ENCODE measurements at places on chromosomes 7 and 10.

DNA sequence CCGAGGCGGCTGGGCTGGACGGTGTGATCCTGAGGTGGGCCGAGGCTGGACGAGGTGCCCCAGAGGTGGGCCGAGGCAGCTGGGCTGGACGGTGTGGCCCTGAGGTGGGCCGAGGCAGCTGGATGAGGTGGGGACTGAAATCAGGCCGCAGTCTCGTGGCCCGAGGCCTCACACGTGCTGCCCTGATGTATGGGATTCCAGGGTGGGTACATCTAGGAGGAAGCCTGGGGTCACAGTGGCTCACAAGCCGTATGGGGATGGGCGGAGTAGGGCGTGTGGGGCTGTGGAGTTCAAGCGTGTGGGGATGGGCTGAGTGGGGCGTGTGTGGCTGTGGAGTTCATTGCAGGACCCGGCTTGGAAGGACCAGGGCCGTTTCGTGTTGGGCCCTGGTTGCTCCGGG, 12.5 kb upstream of the NKX6-2 start:
- no peak for DNase-seq

DNA sequence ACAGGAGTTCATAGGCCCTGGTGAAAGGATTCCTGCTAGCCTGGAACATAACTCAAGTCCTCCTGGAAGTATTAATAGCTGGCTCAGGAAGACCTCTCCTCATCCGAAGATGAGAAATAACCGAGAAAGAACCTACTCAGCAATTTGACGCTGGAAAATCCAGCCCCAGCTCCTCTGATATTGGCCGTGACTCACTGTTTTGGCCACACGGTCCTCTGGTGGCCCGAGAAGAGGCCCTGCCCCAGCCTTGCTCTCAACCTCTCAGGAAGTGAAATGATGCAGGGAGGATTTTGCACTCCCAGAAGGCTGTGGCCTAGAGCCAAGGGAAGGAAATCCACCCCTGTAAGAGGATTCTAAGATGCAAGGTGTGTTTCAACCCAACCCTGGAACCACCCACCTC, 121.6 kb downstream of the MTPAP start:
- DNase-seq: no peak

- DNase-seq: no peak
Measured at GRCh38 chr10:112966194-112966855, 16.3 kb downstream of the TCF7L2 start.

GRCh38 chr7:135392701-135393100, 117.2 kb downstream of the CNOT4 start:
- DNase-seq: no peak

DNA sequence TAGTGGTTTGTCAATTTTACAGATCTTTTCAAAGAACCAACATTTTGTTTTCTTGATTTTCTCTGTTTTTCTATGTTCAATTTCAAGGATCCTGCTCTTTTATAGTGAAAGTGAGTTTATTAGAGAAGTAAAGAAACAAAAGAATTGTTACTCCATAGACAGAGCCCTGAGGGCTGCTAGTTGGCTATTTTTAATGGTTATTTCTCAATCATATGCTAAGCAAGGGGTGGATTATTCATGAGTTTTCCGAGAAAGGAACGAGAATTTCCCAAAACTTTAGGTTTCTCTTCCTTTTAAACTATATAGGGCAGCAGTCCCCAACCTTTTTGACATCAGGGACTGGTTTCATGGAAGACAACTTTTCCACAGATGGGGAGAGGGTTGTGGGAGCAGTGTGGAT, 165.0 kb downstream of the CCSER2 start:
- no peak for DNase-seq

DNA sequence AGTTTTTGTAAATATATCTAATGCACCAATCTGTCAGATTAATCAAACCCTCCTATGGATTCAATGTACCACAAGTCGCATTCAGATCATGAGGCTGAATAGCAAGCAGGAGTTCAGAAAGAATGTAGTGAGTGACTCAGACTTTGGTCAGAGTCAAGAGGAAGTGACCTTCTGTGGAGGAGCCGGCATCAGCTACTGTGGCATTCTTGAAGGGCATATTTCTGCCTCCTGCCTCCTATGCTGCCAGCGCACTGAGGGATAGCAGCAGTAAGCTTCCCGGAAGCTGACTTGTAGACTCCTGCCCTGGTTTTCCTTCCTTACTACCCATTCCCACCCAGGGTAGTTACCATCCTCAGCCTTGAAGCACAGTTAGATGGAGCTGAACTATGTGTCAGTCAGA, 867.5 kb downstream of the NRG3 start:
- peak; percentile 29 for DNase-seq

DNA sequence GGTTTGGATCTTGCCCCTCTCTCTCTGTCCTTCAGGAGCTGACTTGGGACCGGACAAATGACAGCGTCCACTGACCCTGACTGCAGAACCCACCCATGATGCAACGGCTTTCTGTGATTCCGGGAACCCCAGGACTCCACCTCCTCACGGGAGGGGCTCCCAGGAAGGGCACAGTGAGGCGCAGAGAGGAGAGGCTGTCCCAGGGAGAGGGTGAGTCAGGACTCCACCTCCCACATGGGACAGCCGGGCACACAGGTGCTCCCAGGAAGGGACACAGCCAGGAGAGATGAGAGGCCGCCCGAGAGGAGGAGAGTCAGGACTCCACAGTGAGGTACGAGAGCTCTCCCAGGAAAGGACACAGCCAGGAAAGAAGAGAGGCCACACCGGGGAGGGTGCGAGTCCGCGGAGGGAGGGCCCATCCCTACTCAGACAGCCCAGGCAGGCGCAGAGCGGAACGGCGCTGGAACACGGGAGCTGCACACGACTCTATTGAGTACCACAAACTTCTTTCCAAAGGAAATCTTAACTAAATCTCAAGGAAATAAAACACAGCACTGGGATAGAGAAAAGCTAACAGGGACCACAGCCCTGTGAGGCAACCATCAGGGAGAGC, 162.5 kb downstream of the MAD1L1 start:
- DNase-seq: no peak

- no peak for DNase-seq
Measured at GRCh38 chr7:68334636-68335272, 1263.5 kb upstream of the AUTS2 start.

- DNase-seq: no peak
Measured at GRCh38 chr10:71042216-71042615, 153.9 kb upstream of the PCBD1 start.

GRCh38 chr7:114303301-114303700, 111.3 kb upstream of the FOXP2 start:
- DNase-seq: no peak

DNA sequence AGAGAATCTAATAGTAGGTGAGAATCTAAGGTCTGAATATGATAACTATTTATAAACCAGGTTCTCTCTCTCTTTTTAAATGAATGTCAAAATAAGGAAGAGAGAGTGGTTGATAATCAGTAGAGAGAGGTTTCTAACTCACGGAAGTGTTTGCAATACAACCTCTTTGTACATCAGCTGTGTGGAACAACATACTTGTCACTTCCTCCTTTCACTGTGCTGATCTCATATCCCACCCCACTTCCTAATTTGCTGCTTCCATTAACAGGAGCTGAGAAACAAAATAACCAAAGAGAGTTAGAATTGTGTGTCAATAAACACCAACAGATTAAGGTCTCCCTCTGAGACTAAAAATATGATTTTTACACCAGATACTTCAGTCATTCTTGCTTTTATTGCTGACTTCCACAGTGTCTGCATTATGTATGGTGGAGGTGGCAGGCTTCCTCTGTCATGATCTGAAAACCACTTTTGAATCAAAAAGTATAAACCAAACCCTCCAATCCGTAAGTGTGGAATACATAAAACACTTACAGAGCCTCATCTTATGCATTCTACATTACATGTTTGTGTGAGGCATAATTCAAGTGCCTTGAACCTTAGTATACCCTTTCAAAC, 25.0 kb downstream of the CACUL1 start:
- peak; percentile 51 for DNase-seq

- DNase-seq: no peak
Measured at GRCh38 chr10:98920807-98921206, 314.8 kb downstream of the HPSE2 start.

GRCh38 chr10:25839683-25840082, 94.3 kb upstream of the MYO3A start:
- DNase-seq: no peak

DNA sequence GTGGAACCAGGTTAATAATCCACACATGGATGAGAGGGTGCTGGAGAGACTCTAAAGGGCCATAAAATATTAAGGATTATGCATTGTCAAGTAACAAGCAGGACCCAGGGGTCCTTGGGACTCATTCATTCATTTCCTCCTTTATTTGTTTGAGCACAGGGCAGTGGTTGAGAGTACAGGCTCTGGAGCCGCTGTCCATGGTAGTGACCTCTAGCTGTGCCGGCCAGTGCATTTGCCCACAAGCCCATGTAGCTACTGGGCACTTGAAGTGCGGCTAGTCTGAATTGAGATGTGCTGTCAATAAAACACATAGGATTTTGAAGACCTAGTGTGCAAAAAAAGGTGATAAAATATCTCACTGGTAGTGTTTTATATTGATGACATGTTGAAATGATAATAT, 137.6 kb downstream of the C10orf105 start:
- DNase-seq: no peak

DNA sequence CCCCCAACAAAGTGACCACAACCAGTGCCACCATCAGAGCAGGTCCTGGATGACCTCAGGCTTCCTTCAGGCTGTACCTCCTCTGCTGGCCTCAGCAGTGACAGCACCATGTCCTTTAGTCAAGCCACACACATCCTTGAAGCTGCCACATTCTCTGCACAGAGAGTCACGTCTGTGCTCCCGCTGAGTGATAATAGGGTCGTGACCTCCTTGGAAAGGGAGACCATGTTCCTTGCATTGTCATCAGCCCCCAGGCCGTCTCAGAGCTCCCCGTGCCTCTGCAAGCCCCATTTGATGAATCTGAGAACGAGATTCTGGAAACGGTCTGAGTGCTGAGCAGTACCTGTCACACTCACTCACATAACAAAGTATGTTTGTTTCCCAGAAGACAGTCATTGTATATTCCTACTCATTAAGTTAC, 106.5 kb upstream of the PRR15 start:
- DNase-seq: no peak

- no peak for DNase-seq
Measured at GRCh38 chr7:22419488-22419887, 62.5 kb upstream of the RAPGEF5 start.

GRCh38 chr7:86209036-86209435, 434.7 kb upstream of the GRM3 start:
- no peak for DNase-seq

- DNase-seq: no peak
Measured at GRCh38 chr10:62154231-62154630, 114.4 kb downstream of the RTKN2 start.
